ENCODE measurements at places on chromosomes 7 and 10.

DNA sequence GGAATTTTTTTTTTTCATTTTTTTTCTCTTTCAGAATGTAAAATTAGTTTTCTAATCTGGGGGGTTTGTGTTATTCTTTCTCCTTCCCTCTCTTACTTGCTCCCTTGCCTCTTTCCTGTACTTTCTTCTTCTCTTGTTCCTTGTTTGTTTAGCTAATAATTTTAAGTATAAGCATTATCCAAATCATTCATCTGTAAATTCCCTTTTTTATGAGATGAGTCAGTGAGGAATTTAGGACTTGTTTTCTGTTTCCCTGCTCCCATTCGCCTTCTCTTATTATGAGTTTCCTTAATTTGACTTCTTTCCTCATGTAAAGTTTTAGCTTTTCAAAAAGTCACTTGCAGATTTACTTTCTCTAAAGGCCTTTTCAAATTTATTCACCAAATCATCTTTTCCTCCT lies 154.6 kb upstream of the ETV1 start:
- DNase-seq = no peak

DNA sequence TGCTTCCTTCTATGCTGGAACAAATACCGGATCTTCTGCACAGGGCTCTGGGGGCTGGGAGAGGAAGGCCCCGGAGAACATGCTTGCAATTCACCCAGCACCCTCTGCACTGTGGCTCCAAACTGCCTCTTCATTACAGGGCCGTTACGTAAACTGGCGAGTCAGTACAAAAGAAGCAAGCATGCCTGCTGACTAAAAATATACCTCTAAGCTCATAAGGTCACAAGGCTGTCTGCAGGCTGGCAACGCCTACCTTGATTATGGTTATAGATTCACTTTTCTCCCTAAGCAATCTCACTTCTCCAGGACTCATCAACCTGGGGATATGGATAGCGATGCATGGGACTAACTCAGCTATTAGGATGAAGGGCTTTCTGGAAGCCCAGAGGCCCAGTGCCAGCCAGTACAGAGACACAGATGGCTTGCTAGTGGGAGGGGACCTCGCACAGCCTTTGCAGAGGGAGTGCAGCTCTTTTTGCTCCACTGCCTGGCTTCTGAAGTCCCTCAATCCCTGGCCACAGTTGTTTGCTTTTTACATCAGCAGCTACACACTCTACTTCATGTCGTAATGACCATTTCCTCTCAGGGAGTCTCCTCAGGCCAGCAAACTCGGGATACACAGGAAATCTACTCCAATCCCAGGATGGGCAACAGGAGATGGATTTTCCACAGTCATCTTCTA lies 96.1 kb downstream of the SH3PXD2A start:
- no peak for DNase-seq

DNA sequence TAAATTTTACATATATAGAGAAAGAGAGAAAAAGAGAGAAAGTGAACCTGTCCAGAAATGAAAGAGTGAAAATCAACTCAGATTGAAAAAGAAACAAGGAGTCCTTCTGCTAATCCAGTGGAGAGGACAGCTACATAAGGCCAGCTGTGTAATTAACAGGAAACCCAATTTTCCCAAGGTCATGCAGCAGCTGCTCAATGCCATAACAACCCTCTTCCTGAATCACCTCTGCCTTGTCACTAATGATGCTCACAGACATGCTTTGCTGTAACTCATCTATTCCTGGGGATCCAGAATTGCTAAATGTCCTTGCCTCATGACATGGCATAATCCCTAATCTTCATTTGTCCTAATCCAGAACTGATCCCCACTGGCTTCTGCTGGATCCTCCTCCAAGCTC lies 288.6 kb downstream of the NEBL start:
- no peak for DNase-seq

DNA sequence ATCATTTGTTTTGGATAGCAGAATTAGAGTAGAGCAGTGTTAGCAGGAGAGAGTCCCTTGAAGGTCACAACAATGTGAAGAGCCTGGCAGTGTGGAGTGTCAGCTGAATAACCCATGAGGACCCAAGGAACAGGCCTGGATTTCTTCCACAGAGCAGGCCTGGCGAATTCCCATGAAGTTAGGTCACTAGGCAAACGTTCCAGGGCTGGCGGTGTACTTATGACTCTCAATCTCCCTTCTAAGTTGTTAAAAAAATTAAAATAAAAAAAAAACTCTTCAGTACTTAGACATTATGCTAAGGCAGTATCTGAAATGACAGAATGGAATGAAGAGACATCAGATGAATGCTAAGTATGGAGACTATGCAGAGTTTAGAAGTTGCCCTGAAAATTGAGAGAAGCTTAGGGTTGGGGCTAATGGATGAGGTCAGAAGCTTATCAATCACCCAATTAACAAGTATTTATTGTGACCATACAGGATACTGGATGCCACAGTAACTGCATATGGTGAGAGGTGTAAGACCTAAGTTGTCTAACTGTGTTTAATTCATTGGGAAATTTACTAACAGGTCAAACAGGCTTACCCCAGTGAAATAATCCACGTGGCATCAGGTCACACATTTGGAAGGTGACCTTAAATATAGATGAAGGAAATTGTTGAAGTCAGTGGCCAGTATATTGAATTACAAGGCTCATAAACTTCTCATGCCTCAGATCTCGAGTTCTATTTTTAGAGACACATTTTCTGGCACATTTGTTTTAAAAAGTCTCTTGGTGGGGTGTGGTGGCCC lies 126.2 kb upstream of the NRP1 start:
- no peak for DNase-seq

GRCh38 chr7:4610768-4611467 lies 71.2 kb upstream of the FOXK1 start:
- DNase-seq = peak; percentile 66
